ENCODE measurements at places on chromosomes 7 and 10. TPM values are rescaled to one million over a fixed set of nuclear protein-coding genes. Genes with fewer than 3 reads are reported as not detected.

GRCh38 chr10:74190494-74190893, 39.5 kb downstream of the ADK start:
- H3K36me3 ChIP-seq, result no peaks in the 10 kb centered on the region
- H3K27me3 ChIP-seq, result no peaks in the 10 kb centered on the region
- no peak for DNase-seq
- H3K4me1 ChIP-seq, result peaks cover 48% of the 10 kb centered on the region
- no peak overlapping the region for H3K4me3 ChIP-seq

- peaks cover 5% of the 10 kb centered on the region for H3K4me1 ChIP-seq
- no peak overlapping the region for H3K27ac ChIP-seq
- H3K27me3 ChIP-seq, result no peaks in the 10 kb centered on the region
- no peak for DNase-seq
- no peaks in the 10 kb centered on the region for H3K36me3 ChIP-seq
Observed at GRCh38 chr10:124493214-124493882, 31.7 kb downstream of the LHPP start.

TMEM213 gene
- total RNA-seq, result not detected

- no peak overlapping the region for H3K4me3 ChIP-seq
- H3K27me3 ChIP-seq, result no peaks in the 10 kb centered on the region
- no peak for DNase-seq
- no peaks in the 10 kb centered on the region for H3K4me1 ChIP-seq
- no peak overlapping the region for H3K27ac ChIP-seq
Observed at GRCh38 chr7:91913612-91914011, 27.1 kb upstream of the AKAP9 start.

DNA sequence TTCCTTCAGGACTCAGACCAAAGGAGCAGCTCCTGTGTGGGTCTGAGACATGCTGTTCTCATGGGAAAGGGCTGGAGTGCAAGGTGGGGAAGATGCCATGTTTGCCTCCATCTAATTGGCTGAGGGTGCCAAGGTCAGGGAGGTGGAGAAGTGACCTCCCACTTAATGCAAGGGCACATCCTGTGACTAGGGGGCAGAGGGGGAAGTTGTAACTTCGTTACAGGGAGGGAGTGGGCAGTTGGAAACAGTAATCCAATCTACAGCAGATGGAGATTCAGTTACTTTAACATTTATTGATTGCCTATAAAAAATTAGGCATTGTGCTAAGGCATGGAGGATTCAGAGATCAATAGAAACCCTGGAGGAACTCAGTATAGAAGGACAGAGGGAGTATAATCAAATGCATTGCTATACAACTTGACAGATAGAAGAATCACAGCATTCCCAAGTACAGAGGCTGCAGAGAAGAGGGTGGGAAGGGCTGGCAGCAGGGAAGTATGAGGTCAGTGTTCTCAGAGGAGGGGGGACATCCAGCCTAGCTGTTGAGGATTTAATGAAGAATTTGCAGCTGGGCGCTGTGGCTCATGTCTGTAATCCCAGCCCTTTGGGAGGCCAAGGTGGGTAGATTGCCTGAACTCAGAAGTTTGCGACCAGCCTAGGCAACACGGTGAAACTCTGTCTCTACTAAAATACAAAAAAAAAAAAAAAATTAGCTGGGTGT, 75.9 kb downstream of the CCNY start:
- no peak overlapping the region for H3K27ac ChIP-seq
- DNase-seq, result no peak
- peaks cover 41% of the 10 kb centered on the region for H3K4me1 ChIP-seq
- H3K27me3 ChIP-seq, result no peaks in the 10 kb centered on the region
- no peak overlapping the region for H3K4me3 ChIP-seq

GRCh38 chr7:42690794-42691639, 220.9 kb downstream of the C7orf25 start:
- H3K4me1 ChIP-seq, result peaks cover 15% of the 10 kb centered on the region
- H3K27ac ChIP-seq, result no peak overlapping the region
